ENCODE measurements at places on chromosomes 16 and 17. TPM values are rescaled to one million over a fixed set of nuclear protein-coding genes. Genes with fewer than 3 reads are reported as not detected.

GRCh38 chr17:19750020-19750572, 2.0 kb upstream of the ALDH3A1 start:
- H3K27ac ChIP-seq: no peak overlapping the region
- H3K36me3 ChIP-seq: no peaks in the 10 kb centered on the region
- no peak for DNase-seq
- H3K27me3 ChIP-seq: no peaks in the 10 kb centered on the region
- H3K4me1 ChIP-seq: peaks cover 4% of the 10 kb centered on the region
- H3K4me3 ChIP-seq: no peak overlapping the region

- H3K27me3 ChIP-seq: no peaks in the 10 kb centered on the region
- peaks cover 50% of the 10 kb centered on the region for H3K36me3 ChIP-seq
- no peak overlapping the region for H3K4me3 ChIP-seq
- peaks cover 42% of the 10 kb centered on the region for H3K4me1 ChIP-seq
- peak overlapping the region; percentile 51 for H3K27ac ChIP-seq
Observed at GRCh38 chr17:43768382-43768781, 9.8 kb upstream of the SOST start.

KCNH6 gene
- total RNA-seq: not detected

DNA sequence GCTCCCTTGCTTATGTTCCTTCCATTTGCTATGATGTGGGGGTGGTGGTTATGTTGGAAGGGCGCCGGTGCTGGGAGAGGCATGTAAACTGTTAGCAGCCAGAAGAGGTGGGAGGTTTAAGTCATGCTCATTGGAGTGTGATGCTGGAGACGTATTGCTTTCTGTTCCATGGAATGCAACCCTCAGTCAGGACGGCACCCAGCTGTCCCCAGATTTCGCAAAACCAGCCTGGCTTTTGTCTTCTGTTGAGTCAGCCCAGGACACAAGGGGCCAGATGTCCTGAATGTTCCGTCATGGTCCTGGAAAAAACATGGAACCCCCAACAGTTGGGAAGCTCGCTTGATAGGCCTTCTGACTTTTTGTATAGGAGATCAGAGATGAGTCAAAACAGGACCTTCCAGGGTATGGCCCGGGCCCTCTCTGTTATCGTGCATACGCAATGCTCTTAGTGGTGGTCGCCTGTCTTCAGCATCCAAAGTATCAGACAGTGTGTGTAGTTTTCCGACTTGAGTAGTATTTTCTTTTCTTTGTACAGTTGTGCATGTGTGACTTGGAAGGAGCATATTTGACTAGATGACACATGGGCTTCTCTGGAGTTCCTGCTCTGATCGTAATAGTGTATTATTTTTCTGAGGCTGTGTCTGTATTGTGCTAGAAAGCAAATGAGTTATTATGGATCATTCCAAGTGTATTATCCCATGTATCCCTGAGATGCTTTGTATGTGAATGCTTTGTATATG, 201.9 kb downstream of the SNX29 start:
- no peak overlapping the region for H3K27ac ChIP-seq
- H3K4me1 ChIP-seq: no peaks in the 10 kb centered on the region
- no peaks in the 10 kb centered on the region for H3K36me3 ChIP-seq
- H3K4me3 ChIP-seq: no peak overlapping the region
- no peaks in the 10 kb centered on the region for H3K27me3 ChIP-seq

HCRT gene
- not detected for total RNA-seq

- no peak overlapping the region for H3K4me3 ChIP-seq
- H3K27ac ChIP-seq: no peak overlapping the region
- no peaks in the 10 kb centered on the region for H3K4me1 ChIP-seq
- H3K36me3 ChIP-seq: no peaks in the 10 kb centered on the region
- no peaks in the 10 kb centered on the region for H3K27me3 ChIP-seq
- no peak for DNase-seq
Observed at GRCh38 chr16:49491106-49491670, 117.6 kb downstream of the C16orf78 start.

FAM171A2 gene
- total RNA-seq: 0.91 TPM

GRCh38 chr16:67246081-67246755, 1.1 kb downstream of the FHOD1 start:
- H3K4me3 ChIP-seq: peak overlapping the region; percentile 72
- DNase-seq: peak; percentile 88
- H3K36me3 ChIP-seq: no peaks in the 10 kb centered on the region
- peaks cover 54% of the 10 kb centered on the region for H3K4me1 ChIP-seq
- H3K27me3 ChIP-seq: no peaks in the 10 kb centered on the region

DNA sequence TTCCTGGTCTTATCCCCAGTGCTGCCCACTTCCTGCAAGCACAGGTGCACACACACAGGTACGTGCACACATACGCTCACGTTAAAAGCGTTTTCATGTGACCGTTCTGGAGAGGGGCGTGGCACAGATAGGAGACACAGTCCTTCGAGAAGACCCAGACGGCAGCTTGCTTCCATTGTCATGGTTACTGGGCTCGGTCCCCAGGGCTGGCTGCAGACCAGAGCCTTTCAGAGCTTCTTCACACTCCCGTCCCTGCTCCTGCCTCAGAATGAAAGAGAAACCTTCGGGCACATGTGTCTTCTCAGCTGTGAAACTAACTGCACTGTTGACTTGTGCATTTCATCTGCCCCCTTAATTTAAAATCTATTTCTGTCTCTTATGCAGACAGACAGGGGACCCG, 154.2 kb downstream of the PITPNC1 start:
- no peaks in the 10 kb centered on the region for H3K4me1 ChIP-seq
- no peak overlapping the region for H3K4me3 ChIP-seq
- no peaks in the 10 kb centered on the region for H3K27me3 ChIP-seq
- H3K27ac ChIP-seq: no peak overlapping the region
- no peak for DNase-seq

HASPIN gene
- total RNA-seq: 0.32 TPM

ITGAX gene
- total RNA-seq: 11.6 TPM

DNA sequence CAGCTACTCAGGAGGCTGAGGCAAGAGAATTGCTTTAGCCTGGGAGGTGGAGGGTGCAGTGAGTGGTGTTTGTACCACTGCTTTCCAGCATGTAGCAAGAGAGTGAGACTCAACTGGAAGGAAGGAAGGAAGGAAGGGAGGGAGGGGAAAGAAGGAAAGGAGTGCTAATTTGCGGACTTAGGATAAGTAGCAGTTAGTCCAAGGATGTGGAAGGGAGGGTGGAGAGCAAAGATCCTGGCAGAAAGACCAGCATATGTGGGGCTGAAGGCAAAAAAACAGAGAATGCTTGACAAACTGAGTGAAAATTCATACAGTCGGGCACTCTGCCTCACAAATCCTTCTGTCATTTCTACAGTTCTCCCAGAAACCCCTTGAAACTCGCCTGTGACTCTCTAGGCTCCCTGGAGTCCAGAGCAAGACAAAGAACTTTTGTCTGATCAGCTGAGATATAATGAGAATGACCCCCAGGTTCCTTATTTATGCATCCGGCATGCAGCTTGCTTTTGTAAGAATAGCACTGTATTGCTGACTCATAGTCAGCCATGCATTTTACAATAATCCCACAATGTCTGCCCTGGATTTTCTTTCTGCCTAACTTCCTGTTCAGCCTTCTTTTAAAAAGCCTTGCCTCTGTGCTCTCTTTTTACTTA, 31.5 kb downstream of the CDK5RAP3 start:
- H3K4me3 ChIP-seq: no peak overlapping the region
- no peaks in the 10 kb centered on the region for H3K36me3 ChIP-seq
- H3K27ac ChIP-seq: peak overlapping the region; percentile 42
- no peak for DNase-seq
- no peaks in the 10 kb centered on the region for H3K27me3 ChIP-seq
- H3K4me1 ChIP-seq: peaks cover 18% of the 10 kb centered on the region

EIF3C gene
- 479 TPM for total RNA-seq

DNA sequence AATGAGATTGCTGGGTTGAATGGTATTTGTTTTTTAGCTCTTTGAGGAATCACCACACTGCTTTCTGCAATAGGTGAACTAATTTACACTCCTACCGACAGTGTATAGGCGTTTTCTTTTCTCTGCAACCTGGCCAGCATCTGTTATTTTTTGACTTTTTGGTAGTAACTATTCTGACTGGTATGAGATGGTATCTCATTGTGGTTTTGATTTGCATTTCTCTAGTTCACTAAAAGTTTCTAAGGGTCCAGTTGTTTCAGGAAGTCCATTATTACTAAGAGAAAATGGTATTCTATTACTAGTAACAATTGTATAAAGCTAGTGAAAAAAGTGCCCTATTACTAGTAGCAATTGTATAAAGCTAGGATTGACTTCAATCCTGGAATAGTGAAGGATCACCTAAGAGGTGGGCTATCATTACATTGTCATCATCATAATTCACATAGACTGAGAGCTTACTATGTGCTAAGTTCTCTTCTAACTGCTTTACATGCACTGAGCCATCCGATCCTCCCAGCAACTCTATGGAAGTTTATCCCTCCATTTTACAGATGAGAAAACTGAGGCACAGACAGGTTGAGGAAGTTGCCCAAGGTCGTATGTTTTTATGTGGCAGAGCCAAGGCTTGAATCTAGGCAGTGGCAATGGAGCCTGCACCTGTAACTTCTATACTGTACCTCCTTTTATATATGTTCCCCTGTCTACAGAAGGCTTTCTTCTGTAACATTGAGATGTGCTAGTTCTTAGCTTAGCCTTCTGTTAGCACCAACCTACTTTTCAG, 13.4 kb upstream of the SMIM36 start:
- H3K27ac ChIP-seq: no peak overlapping the region
- H3K27me3 ChIP-seq: no peaks in the 10 kb centered on the region
- no peak overlapping the region for H3K4me3 ChIP-seq
- H3K36me3 ChIP-seq: no peaks in the 10 kb centered on the region
- no peak for DNase-seq
- H3K4me1 ChIP-seq: no peaks in the 10 kb centered on the region
